ENCODE measurements at places on chromosomes 4 and X. TPM values are rescaled to one million over a fixed set of nuclear protein-coding genes. Genes with fewer than 3 reads are reported as not detected.

DNA sequence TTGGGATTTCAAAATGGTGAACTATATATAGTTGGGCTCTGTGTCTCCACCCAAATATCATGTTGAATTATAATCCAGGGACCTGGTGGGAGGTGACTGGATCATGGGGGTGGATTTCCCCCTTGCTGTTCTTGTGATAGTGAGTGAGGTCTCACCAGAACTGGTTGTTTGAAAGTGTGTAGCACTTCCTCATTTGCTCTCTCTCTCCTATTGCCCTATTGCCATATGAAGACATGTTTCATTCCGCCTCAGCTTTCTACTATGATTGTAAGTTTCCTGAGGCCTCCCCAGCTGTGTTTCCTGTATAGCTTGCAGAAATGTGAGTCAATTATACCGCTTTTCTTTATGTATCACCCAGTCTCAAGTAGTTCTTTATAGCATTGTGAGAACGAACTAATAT is 545.6 kb downstream of the TRAM1L1 start:
- DNase-seq = no peak

- DNase-seq = no peak
Measured at GRCh38 chrX:85504381-85504780, 124.9 kb upstream of the POF1B start.

P2RY8 gene
- not detected for total RNA-seq

GRCh38 chr4:185578284-185578683 is 43.0 kb upstream of the PDLIM3 start:
- DNase-seq = no peak

DNA sequence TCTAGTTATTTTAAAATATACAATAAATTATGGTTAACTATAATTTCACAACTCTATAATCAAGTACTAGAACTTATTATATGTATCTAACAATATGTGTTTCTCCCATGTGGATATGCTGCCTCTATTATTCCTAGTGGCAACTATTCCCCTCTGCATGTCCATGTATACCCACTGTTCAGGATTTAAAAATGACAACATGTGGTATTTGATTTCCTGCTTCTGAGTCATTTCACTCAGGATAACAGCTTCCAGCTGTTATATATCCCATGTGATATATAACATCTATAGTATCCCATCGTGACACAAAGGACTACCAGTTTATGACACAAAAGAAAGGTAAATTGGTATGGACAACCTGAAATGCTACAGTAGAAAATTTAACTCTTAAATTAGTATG is 167.4 kb upstream of the TACR3 start:
- DNase-seq = no peak

DNA sequence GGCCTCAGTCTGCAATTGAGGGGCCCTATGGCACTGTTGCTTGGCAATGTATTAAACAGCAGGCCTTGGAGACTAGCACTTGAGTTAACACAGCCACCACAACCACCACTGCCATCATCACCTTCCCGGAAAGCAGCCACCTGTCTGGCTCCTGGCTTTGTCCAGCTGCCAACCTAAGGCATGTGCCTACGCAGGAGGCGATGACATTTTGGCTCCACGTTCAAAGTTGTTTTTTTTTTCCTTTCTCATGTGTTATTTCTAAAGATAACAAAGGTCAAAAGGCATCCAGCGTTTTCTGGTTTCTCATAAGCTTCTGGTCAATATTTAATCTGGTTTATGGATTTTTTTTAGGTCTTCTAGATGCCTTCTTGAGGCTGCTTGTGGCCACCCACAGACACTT is 7.5 kb downstream of the CLDN2 start:
- DNase-seq = peak; percentile 28

PAGE5 gene
- total RNA-seq = not detected

MAGEE1 gene
- total RNA-seq = 0.64 TPM

GRCh38 chr4:124530464-124531077 is 182.0 kb downstream of the ANKRD50 start:
- DNase-seq = peak; percentile 86

MGAT4D gene
- not detected for total RNA-seq

DNA sequence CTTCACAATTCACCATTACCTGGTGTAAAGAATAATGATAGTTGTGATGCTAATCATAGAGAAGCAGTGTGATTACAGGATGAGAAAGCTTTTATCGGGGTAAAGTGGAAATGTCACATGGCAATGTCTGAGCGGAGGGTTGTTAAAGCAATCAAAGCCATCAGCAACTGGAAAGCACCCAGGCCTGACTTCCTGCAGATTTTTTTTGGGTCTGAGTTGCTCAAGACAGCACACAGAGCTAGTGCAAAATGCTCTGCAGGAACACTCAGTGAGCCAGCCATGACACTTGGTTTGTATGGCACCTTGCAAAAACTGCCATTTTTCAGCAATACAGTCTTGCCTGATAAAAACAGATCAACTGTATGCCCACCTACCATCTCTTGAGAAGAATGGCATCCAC is 152.9 kb downstream of the COL4A6 start:
- DNase-seq = no peak

- peak; percentile 45 for DNase-seq
Measured at GRCh38 chr4:38782452-38783108, at the start of gene TLR10. Gene TLR10 (minus strand): TSS chr4:38782990. CDS start chr4:38775590, 7,400 bp downstream.

GRCh38 chrX:148885203-148885602 is 384.8 kb downstream of the AFF2 start:
- DNase-seq = no peak
